ENCODE measurements at places on chromosomes 16 and 17.
A peak's percentile ranks its signal among the peaks of the same experiment; 100 is the strongest.

DNA sequence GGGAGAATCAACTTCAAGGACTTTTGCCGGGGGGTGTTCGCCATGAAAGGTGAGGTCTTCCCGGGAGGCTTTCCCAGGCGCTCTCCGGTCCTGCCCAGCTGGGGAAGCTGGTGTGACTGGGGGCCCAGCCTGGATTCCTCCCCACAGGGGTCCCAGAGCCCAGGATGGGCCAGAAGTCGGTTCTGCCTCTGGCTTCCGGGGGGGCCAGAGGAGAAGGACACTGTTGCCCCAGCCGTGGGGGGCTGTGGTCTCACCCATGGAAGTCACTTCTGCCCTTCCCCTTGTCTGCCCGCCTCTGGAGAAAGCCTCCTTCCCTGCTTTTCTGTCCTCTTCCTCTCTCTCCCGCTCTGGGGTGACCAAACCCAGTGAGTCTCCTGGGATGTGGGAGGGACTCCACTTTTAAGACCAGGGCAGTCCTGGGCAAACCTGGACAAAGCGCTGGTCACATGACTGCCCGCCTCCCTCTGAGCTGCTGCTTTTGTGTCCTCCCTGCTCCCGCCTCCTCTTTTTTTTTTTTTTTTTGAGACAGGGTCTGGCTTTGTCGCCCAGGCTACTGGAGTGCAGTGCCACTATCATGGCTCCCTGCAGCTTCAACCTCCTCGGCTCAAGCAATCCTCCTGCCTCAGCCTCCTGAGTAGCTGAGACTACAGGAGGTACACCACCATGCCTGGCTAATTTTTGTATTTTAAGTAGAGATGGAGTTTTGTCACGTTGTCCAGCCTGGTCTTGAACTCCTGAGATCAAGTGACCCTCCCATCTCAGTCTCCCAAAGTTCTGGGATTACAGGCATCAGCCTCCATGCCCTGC, 40.6 kb downstream of the RAB11FIP4 start:
- DNase-seq, result no peak

DNA sequence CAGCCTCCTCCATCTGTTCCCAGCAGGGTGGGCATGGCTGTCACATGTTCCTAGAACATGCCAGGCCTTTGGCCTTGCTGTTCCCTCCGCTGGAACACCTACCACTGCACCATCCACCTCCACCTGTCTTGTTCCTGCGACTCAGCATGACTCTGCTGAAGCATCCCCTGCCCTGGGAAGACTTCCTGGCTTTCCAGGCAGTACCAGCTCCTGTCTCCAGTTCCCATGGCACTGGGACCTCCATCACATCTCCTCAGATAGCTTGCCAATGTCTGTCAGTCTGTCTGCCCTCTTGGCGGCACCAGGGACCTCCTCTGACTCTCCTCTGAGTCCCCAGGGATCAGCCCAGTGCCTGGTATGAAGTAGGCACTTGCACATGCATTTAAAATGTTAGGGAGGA, 15.7 kb downstream of the PDP2 start:
- no peak for DNase-seq

GRCh38 chr17:32142857-32143526, 690 bp downstream of the RHOT1 start:
- DNase-seq, result peak; percentile 42

- no peak for DNase-seq
These were observed 90.7 kb downstream of the WWP2 start for GRCh38 chr16:69852815-69853214.

- peak; percentile 31 for DNase-seq
These were observed 562.8 kb downstream of the MAF start for GRCh38 chr16:79037521-79038373.

DNA sequence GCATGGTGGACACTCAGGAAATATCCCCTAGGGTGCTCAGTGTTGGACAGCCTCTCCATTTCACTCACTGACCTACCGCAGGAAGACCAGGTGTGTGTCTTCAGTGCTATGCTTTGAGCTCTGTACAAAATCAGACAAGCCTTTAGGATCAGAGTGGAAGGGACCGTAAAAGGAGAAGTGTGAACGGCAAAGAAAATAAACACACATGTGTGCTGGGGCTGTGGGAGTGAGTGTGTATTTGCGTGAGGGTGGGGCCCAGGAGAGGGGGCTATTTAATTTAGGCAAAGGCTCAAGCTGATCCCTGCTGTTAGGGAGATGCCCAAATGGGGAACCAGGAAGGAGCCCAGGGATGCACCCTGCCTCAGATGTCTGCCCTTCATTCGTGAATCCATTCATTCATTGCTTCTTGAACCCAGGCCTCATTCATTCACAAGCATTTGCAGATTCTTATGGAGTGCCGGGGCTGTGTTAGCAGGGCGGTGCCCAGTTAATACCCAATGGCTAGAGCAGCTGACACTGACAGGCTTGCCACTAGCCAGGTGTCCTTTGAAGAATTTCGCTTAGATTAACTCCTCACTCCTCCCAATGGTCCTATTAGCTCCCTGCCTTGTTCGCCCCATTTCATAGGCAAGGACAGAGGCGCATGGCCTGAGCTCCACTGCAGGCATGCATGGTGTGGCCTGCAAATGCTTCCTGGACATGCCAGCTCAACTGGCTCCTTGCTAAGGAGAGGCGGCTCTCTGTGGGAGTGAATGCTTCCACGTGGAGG, 296.7 kb upstream of the FOXF1 start:
- no peak for DNase-seq

DNA sequence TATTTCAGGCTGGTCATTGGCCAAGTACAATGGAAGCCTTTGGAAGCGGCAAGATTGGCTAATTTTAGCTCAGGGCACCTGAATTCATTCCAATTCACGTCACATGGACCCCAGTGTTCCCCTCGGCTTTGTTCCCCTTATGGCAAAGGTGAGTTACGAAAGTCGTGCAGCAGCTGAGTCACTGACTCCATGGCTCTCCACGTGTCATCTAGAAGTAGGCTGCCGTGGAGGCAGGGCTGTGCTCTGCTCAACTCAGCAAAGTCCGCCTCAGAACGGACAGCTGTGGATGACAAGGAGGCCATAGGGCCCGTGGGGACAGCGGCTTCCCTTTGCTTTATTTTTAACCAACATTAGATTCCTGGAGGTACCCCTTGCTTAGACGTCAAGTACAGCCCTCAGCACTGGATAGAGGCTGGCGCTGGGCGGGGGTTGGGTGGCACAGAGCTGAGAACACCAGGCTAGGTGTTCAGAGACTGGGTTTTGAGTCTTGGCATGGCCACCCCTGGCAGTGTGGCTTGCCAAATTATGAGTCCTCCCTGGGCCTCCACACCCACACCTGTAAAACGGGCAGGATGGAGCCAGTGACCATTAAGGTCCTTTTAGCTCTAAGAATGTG, 23.6 kb downstream of the ADAD2 start:
- DNase-seq, result no peak

DNA sequence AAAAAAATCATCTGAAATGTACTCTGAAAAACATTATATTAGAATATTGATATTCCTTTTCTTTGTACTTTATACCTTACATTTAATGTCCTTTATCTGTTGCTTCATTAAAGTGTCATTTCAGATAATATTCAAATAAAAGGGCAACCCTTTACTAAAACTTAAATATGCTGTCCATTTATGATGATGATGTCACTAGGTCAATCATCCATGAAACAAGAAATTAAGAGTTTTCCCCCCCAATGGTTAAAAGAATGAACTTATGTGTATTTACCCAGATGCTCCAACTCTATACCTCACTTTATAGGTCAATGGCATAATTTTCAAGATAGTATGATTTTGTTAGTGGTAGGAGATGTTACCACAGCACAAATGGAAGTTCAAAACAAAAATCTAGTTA, 15.3 kb downstream of the APPBP2 start:
- no peak for DNase-seq

- DNase-seq, result no peak
These were observed 6.5 kb upstream of the ZNF469 start for GRCh38 chr16:88375996-88376834.

- no peak for DNase-seq
These were observed 48.7 kb upstream of the NLK start for GRCh38 chr17:27993723-27994310.

- DNase-seq, result peak; percentile 47
These were observed 5.0 kb upstream of the ALDH3A1 start for GRCh38 chr17:19753051-19753509.

DNA sequence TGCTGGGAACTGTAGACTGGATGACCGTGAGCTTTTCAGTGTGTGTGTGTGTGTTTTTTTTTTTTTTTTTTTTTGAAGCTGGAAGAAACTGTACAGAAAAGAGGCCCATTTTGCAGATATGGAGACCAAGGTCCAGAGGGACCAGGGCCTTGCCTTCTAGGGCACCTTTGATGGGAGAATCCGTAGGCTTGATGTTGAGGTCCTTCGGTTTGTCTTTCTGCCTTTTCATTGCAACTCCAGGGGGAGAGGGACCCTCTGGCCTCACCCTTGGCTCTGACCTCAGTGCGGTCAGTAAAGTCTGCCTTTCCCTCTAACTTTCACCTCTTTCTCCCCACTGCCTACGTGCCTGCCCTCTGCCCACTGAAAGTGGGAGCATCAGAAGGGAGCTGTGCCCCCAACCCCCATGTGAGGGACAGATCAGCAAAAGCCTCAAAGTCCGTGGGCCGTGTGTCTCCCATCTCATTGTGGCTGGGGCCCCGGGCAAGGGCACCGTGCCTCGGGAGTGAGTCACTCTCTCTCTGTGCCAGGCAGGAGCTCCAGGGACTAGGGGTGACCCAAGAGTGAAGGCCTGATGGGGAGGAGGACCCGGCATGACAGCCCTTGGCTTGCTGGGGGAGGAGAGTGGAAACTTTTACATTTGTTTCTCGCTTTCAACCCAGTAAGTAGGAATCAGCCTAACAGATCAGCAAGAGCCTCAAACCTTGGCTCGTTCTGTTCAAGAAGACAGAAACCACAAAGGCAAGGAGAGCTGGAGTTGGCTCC, 123.6 kb downstream of the CMIP start:
- no peak for DNase-seq

DNA sequence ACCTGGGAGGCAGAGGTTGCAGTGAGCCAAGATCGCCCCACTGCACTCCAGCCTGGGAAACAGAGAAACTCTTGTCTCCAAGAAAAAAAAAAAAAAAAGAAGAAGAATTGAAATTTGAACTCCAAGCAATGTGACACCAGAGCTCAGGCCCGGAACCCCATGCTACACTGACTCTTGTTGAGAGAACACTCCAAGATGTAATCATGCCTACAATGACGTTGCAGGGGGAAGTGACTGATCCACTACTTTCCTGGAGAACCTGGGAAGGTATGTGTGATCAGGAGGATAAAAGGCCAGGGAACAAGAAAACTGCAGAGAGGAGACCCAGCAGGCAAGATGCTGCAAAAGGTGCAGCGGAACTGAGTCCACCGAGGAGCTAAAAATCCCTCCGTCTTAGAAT, 57.9 kb downstream of the ADCY9 start:
- peak; percentile 41 for DNase-seq

- DNase-seq, result no peak
These were observed 7.5 kb downstream of the IL4R start for GRCh38 chr16:27321013-27321915.

DNA sequence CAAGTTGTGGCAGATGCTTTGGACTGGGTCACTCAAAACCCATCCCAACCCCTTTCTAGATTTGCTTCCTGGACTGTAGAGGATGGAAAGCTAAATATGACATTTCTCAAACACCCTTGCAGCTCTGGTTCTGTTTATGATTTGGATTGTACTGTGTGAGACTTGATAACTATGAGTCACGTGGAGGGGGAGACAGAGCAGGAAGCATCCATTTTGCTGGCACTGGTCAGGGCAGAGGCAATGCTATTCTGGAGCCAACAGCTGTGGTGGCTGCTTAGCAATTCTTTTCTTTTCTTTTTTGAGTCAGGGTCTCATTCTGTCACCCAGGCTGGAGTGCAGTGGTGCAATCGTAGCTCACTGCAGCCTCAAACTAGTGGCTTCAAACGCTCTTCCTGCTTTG, 13.6 kb upstream of the TERF2 start:
- no peak for DNase-seq

GRCh38 chr16:4388271-4389021, 16.8 kb downstream of the VASN start:
- no peak for DNase-seq

DNA sequence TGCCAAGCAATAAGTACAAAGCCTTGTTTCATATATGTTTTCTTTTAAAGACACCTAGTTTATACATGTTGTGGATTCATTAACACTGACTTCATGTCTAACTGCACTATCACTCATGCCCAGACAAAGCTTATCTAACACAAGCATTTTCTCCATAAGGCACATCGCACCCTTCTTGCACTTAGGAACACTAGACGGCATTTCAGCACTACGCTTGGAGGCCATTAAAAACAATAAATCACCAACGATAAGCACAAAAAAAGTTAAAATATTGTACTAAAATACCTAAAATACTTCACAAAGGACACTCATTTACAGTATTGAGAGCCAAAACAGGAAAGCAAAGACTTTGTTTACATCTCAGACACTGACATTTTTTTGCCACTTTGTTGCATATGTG, 39.0 kb upstream of the TEKT3 start:
- DNase-seq, result no peak

GRCh38 chr17:39598047-39598481, 9.7 kb downstream of the NEUROD2 start:
- DNase-seq, result no peak

DNA sequence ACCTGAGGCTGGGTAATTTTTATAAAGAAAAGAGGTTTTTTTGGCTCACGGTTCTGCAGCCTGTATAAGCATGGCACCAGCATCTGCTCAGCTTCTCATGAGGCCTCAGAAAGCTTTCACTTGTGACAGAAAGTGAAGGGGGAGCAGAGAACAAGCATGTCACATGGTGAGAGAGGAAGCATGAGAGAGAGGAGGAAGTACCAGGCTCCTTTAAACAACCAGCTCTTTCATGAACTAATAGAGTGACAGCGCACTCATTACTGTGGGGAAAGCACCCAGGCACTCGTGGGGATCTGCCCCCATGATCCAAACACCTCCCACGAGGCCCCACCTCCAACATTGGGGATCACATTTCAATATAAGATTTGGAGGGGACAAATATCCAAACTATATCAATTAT, 86.8 kb downstream of the USP32 start:
- DNase-seq, result no peak

DNA sequence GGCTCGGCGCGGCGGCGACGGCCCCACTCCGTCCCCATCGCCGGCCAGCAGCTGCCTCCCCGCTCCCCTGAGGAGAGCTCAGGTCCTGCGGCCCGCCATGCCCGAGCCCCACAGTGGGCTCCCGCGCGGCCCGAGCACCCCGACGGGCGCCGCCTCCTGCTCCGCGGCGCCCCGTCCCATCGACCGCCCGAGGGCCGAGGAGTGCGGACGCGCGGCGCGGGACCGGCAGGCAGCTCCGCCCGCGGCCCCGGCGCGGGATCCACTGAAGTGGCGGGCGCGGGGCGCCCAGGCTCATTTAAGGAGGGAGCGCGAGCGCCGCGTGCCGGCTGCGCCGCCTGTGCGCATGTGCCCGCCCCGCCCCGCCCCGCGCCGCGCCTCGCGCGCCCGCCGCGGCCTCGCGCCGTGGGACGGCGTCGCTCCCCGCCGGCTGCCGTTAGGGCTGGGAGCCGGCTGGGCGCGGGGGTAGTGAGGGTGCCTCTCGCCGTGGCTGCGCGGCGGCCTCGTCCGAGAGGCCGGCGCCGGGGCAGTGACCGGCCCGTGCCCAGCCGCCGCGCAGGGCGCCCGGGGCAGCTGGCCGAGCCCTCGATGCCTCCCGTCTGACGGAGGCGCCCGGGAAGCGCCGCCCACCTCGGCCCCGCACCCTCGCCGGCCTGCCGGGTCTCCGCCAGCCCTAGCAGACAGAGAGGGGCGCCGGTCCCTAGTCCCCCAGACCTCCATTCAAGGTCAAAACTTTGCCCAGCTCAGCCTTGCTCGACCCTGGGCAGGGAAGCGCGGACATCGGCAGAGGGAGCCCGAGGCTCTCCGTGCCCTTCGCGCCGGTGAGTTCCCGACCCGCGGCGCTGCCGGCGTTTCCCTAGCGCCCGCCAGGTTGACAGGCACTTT, at the start of gene NETO2:
TSS of gene NETO2 (minus strand) at position 269 of the 882 bp plus-strand sequence. CDS start 333 bp downstream, outside the sequence.
- DNase-seq, result peak; percentile 34

All from NCI-H510A treated with DMSO at 0.1 percent for 48 hours (cell line).